Stimulated activated CD4-positive, alpha-beta T cell treated with anti-CD3 and anti-CD28 coated beads, Interleukin-4, amount 100 ng/mL, for 4 hours (primary cell): ENCODE measurements at places on chromosomes 5 and 9.

- DNase-seq, result no peak
Measured at GRCh38 chr5:91058155-91058554, 325.0 kb downstream of the ARRDC3 start.

GRCh38 chr9:71859939-71860338, 51.1 kb downstream of the ABHD17B start:
- DNase-seq, result no peak

DNA sequence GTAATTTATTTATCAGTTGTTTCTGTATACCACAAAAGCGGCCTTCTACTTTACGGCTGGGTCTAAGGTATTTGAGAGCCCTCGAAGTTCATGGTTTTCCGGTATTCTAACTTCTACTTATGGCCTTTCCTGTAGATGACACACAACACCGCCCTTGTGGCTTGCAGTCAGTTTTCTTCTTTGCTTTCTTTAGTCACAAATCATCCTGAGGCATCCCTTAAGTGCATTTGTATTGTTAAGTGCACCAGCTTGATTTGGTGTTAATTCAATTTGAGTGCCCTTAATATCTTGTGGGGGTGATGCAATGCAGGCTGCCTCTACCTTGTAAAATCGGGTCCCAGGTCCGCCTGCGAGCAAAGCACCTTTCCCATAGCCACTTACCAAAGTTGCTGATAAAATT, 511.9 kb downstream of the CCDC171 start:
- DNase-seq, result no peak

GRCh38 chr5:56595566-56595965, 219.8 kb upstream of the MAP3K1 start:
- no peak for DNase-seq

GRCh38 chr5:104661256-104661655, 1098.7 kb upstream of the NUDT12 start:
- no peak for DNase-seq
